ENCODE measurements at places on chromosomes 5 and 9.

GRCh38 chr9:108272349-108272899 lies 583.4 kb downstream of the ACTL7B start:
- DNase-seq = no peak

DNA sequence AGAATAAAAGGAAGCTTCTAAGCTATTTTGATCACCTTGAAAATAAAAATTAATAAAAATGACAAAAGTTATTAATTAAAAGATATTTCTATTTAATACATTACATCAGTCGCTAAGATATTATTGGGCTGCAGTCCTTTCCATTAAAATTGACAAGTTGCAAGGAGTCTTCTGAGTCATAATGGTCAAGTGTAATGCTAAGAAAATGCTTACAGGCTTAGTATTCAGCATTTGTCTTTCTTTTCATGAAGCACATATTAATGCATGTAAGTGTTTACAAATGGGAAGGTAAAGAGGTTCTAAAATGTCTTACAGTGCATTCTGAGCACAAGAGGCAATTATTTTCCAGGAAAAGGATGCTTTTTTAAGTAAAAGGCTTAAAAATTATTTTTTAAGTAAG lies 17.3 kb downstream of the SPINK9 start:
- DNase-seq = no peak

DNA sequence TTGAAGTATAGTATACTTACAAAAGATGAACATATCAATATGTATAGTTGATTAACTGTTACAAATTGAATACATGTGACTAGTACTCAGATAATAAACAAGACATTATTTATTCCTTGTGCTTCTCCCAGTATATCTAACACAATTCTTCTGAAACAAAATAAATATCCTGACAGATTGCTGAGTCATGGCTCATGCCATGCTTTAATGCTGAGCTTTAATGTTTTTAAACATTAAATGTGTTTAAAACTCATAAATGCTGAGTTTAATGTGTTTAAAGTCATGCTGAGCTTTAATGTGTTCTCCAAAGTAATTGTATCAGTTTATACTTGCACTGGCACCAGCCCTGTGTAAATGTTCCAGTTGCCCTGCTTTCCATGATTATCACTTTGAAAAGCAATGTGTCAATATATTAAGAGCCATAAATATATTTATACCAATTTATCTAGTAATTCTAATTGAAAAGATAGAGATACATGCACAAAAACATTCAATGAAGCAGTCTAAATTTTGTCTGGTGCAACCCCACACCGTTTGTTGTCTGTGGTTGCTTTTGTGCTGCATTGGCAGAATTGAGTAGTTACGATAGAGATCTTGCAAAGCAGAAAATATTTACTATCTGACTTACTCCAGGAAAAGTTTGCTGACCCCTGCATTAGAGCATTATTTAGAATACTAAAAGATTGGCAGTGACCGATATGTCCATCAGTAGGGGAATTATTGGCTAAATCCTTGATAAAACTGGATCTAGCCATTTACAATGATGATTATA lies 15.7 kb downstream of the KIAA1958 start:
- DNase-seq = no peak

GRCh38 chr5:102823441-102823874 lies 68.4 kb downstream of the PAM start:
- no peak for DNase-seq

DNA sequence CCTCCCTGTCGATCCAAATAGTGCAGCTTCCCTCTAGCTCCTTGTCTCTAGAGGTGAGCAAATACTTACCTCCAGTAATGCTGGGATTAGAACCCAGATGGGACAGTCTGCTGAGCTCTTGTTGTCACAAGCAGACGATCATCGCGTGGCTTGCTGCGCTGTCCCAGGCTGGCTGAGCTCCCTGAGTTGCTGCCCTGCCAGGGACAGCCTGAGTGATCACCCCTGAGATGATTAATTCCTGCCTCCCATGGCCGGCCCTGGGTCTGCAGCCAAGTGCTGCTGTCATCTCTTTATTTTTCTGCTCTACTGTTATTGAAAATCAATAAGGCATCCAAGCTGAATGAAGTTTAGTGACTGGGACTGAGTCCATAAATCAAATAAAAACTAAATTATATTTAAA lies 94.0 kb upstream of the ALDH1B1 start:
- no peak for DNase-seq

- no peak for DNase-seq
Observed at GRCh38 chr5:137575211-137575610, 76.1 kb upstream of the SPOCK1 start.

DNA sequence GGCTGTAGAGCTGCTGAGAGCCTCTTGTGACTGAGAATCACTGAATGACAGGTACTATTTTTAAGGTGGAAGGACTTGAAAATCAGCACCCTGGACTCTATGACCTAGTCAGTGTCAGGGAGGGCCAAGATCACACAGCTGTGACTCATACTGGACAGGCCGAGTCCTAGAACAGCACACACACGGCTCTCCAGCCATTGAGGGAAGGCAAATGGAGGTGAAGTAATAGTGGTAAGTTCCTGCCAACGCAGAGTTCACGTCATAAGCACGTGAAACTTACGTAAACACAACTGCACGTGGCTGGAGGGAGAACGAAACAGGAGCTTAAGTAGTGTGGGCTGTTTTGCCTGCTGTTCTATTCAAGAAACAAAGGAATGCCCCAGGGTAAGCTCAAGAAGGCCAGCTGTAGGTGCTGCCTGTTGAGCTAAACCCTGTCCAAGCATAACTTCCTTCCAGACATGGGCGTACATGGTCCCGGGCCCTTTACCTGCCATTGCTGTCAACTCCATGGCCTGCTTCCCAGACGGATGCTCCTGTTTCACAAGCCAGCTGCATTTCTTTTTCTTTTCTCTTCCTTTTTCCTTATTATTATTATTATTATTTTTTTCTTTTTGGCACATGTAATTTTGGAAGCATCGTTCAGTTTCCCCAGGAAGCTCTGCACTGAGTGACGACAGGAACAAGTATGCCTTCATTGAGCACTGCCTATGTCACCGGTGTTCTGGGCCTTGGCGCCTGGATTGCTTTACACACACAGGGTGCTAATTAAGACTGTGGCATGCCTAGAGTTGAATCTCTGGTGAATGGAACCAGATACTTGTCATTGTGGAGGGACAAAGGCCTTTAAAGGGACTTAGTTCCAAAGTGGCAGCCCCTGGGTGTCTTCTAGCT lies 10.2 kb upstream of the LCP2 start:
- no peak for DNase-seq

DNA sequence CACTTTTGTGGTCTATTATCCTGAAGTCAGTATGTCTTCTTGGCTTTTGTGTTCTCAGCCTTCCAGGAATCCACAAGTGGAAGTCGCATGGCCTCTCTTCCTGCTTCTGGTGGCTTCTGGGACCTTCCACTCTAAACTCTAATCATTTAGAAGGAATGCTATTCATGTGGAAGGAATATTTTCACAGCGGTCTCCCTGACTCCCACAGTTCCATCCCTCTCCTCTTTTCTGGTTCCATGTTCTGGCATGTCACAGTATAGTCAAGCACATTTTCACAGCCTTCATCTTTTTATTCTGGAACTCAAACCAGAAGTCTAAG lies 7.3 kb upstream of the RAI14 start:
- DNase-seq = no peak

- no peak for DNase-seq
Observed at GRCh38 chr9:93599571-93600403, 23.4 kb downstream of the PHF2 start.

- DNase-seq = no peak
Observed at GRCh38 chr5:180468732-180469585, 25.2 kb upstream of the CNOT6 start.

DNA sequence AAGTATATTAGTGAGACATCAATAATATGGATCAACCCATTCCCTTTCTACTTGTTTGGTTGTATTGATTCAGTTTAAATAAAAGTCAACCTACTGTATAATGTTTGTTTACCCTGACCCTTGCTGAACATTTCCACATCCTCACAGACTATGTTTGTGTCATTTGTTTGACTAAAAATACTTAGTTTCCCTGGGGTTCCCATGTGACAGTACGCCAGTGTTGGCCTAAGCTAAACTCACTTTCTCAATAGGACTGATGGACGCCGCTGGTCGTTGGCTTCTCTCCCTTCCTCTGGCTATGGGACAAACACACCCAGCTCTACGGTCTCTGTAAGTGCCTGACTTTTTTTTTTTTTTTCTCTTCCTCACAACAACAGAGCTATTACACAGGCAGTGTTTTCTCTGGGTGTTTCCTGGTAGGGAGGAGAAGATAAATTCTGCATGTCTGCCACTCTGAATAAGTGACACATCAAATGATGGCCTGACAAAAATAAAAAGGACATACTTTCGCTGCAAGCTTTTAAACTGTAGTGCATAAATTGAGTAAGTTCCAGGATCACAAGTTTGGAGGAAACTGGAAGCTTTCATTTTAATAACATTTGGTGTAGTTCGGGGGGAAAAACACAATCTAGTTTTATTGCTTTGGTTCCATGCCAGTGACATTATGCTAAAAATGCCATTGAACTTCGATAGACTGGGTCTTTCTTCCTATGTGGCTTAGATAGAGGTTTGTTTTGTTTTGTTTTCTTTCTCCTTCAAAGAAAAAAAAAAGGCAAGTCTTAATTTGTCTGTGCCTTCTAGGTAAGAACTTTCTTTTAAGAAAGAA lies 101.0 kb downstream of the CD180 start:
- DNase-seq = no peak

DNA sequence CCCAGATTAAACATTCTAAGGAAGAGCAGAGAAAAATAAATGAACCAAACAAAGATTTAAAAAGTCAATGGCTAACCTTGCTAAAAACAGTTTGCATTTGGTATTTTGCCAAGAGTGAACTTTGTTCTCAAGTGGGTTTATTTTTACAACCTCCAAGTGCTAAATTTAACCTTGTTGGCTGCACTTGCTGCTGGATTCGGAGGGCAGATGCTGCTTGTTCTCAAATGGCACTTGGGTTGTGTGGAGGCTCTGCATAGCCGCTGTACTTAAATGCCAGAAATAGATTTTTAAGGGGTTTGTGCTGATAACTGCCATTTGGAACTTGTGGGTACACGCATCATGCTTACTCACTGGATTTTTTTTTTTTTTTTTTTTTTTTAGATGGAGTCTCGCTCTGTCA lies 13.3 kb upstream of the SPATA24 start:
- no peak for DNase-seq

DNA sequence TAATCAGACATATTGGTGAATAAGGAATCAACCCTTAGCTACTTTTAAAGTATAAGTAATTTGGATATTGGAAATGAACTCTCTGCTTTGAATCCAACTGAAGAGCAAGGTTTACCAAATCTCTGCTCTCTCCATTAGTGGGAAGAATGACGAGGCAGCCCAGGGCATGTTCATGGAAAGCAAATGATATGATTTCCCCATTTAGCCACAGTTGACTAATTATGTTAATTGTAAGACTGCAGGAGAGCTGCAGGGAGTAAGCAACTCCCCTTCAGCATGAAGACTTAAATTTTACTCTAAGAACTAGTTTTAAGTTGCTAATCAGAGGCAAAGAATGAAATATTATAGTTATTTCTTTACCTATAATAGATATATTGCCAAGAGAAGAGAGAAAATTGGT lies 194.3 kb upstream of the CD180 start:
- DNase-seq = no peak

- no peak for DNase-seq
Observed at GRCh38 chr9:91546574-91546973, 122.9 kb upstream of the NFIL3 start.

- no peak for DNase-seq
Observed at GRCh38 chr9:122929796-122930354, 1.4 kb downstream of the ZBTB26 start.

DNA sequence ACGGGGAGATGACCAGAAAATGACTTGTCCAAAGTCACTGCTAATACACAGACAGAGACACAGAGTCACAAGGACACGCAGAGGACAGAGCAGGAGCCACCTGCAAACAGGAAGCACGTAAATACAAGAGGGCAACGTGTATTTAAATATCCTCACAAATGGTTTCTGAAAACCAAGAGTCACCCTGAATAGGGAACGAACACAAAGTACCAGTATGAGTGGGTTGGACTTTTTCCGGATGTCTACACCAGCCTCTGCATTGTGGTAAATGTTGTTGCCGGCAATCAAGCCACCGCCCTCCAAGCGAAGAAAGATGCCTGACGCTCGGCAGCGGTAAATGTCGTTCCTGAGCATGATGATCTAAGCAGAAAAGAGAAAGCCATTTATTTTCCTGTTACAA lies 44.5 kb downstream of the FBXO10 start:
- DNase-seq = no peak

DNA sequence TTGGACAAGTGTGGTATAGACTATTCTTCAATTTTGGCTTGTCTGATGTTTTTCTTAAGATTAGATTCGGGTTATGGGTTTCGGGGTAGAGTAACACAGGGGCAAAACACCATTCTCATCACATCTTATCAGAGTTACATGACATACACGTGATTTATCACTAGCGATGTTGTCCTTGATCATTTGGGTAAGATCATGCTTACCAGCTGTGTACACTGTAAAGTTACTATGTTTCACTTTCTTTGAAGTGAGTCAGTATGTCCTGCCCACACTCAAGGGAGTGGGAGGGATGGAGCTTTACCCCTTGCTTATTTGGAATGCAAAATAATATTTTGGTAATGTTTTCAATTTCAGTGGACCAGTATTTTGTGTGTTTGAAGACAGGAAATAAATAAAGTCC lies 101.8 kb upstream of the TAF11L2 start:
- DNase-seq = no peak

GRCh38 chr5:7816535-7816901 lies 34.4 kb downstream of the CFAP90 start:
- no peak for DNase-seq

- no peak for DNase-seq
Observed at GRCh38 chr5:78537821-78538220, 110.8 kb downstream of the LHFPL2 start.

- DNase-seq = no peak
Observed at GRCh38 chr5:72426019-72426418, 81.2 kb downstream of the ZNF366 start.

DNA sequence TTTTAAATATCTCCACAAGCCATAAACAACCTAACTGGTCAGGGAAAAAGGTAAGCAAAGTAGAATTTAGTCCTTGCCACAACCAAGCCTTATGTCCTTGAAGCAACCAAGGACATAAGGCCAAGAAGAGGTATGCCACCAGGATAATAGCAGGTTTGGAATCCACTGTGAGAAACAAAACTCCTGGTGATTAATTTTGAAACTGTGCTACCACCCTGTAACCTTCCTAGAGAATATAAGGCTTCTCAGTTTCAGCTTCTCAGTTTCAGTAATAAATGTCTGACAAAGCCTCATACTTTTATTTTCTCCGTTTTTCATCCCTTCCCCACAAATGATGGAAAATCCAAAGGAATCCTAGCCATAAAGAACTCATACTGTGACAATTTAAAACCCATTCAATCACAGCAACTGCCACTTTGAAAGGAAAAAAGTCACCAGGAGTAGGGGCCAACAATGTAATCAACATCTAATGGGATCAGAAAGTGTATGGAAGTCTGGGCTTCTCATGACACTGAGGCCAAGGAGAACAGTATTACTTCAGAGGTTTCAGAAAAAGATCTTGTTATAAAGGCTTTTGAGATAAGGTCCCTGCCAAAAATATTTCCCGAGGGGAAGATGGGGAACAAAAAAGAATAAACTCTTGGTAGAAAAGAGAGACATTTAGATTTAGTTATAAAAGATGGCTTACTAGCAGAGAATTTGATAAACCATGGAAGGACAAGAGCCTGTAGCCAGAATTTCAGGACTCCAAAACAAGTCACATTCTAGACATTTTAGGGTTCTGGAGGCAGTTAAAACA lies 189.2 kb downstream of the TSSK1B start:
- DNase-seq = no peak

- DNase-seq = no peak
Observed at GRCh38 chr5:322942-323879, 1.7 kb downstream of the AHRR start.

- no peak for DNase-seq
Observed at GRCh38 chr5:171453988-171454387, 34.5 kb downstream of the FGF18 start.
